A549 treated with AZD2906 at 1 μM for 4 hours (cell line): ENCODE measurements at places on chromosomes 4 and X. TPM values are rescaled to one million over a fixed set of nuclear protein-coding genes. Genes with fewer than 3 reads are reported as not detected.

The FGFR3 gene
- 1.2 to 2.7 TPM (median 2.1 TPM) in 5 replicates for total RNA-seq

The GRIA3 gene
- not detected in 5 replicates for total RNA-seq

The XG gene
- total RNA-seq: 0.02 to 0.09 TPM (median 0.06 TPM) in 4 of 5 replicates, not detected in the other

The AMOT gene
- 0.02 TPM in 4 of 5 replicates, not detected in the other for total RNA-seq

The ARX gene
- total RNA-seq: 0.25 to 0.74 TPM (median 0.69 TPM) in 5 replicates

The HSFX4 gene
- 0.11 to 0.17 TPM in 2 of 5 replicates, not detected in the others for total RNA-seq

The FAT4 gene
- total RNA-seq: 1.4 to 2.7 TPM (median 1.7 TPM) in 5 replicates

The TMEM144 gene
- total RNA-seq: 2.5 to 3.7 TPM (median 3.1 TPM) in 5 replicates

The TLL1 gene
- 0.12 to 0.38 TPM (median 0.15 TPM) in 5 replicates for total RNA-seq

The ARMCX1 gene
- total RNA-seq: 0.26 to 0.57 TPM (median 0.43 TPM) in 5 replicates

The EVC2 gene
- total RNA-seq: 1.7 to 1.9 TPM (median 1.8 TPM) in 5 replicates

The ZCCHC18 gene
- 0.02 to 0.24 TPM (median 0.09 TPM) in 4 of 5 replicates, not detected in the other for total RNA-seq

The SPP1 gene
- 138 to 201 TPM (median 160 TPM) in 5 replicates for total RNA-seq

The PTCHD1 gene
- total RNA-seq: not detected in 5 replicates

The LRIT3 gene
- total RNA-seq: 0.02 to 0.06 TPM (median 0.02 TPM) in 4 of 5 replicates, not detected in the other

The NAP1L3 gene
- 0.32 to 0.38 TPM (median 0.35 TPM) in 5 replicates for total RNA-seq

The SPIN2A gene
- total RNA-seq: 0.09 to 0.15 TPM (median 0.11 TPM) in 5 replicates

The NLRP2B gene
- total RNA-seq: not detected in 5 replicates

The APLN gene
- total RNA-seq: 0.58 to 1.00 TPM (median 0.77 TPM) in 5 replicates

The GPC3 gene
- 0.06 to 0.14 TPM in 2 of 5 replicates, not detected in the others for total RNA-seq

The DCAF12L2 gene
- total RNA-seq: 0.06 to 0.10 TPM (median 0.08 TPM) in 5 replicates

The MMGT1 gene
- total RNA-seq: 15.8 to 18.3 TPM (median 17.7 TPM) in 5 replicates

The NXF3 gene
- total RNA-seq: 0.03 to 0.06 TPM (median 0.03 TPM) in 3 of 5 replicates, not detected in the others

The IQSEC2 gene
- total RNA-seq: 30.8 to 45.6 TPM (median 40.8 TPM) in 5 replicates

The BEND4 gene
- 0.01 to 0.05 TPM (median 0.03 TPM) in 4 of 5 replicates, not detected in the other for total RNA-seq

The MAGEC3 gene
- not detected in 5 replicates for total RNA-seq

The TSPAN7 gene
- total RNA-seq: 2.0 to 3.0 TPM (median 2.7 TPM) in 5 replicates

The ADD1 gene
- total RNA-seq: 80.2 to 96.9 TPM (median 89.6 TPM) in 5 replicates

The TGIF2LX gene
- not detected in 5 replicates for total RNA-seq

The C4orf46 gene
- total RNA-seq: 6.9 to 8.7 TPM (median 7.7 TPM) in 5 replicates

The H2BW2 gene
- total RNA-seq: not detected in 5 replicates

The ITGB1BP2 gene
- total RNA-seq: 0.29 to 0.78 TPM (median 0.64 TPM) in 5 replicates

The BEX5 gene
- not detected in 5 replicates for total RNA-seq

The CFAP47 gene
- not detected in 5 replicates for total RNA-seq

The SCRG1 gene
- not detected in 5 replicates for total RNA-seq

The ESX1 gene
- total RNA-seq: 0.05 to 0.15 TPM (median 0.09 TPM) in 3 of 5 replicates, not detected in the others

The GABRQ gene
- 0.15 to 0.24 TPM (median 0.21 TPM) in 5 replicates for total RNA-seq

The SLC6A8 gene
- 11.5 to 14.1 TPM (median 13.2 TPM) in 5 replicates for total RNA-seq

The EFHC2 gene
- 0.17 to 0.30 TPM (median 0.24 TPM) in 5 replicates for total RNA-seq

The STK26 gene
- total RNA-seq: 8.2 to 11.8 TPM (median 8.9 TPM) in 5 replicates

The SSX1 gene
- total RNA-seq: 0.09 TPM in 1 of 5 replicates, not detected in the others

The LAP3 gene
- total RNA-seq: 32.2 to 47.0 TPM (median 33.0 TPM) in 5 replicates

The CTSO gene
- total RNA-seq: 0.90 to 0.99 TPM (median 0.95 TPM) in 5 replicates

The CSN1S1 gene
- total RNA-seq: not detected in 5 replicates

The MBNL3 gene
- 0.07 to 0.15 TPM in 2 of 5 replicates, not detected in the others for total RNA-seq

The GAGE13 gene
- not detected in 5 replicates for total RNA-seq

The ADGRG2 gene
- total RNA-seq: 10.4 to 12.0 TPM (median 11.1 TPM) in 5 replicates

The SOWAHD gene
- 0.06 to 0.18 TPM (median 0.13 TPM) in 4 of 5 replicates, not detected in the other for total RNA-seq

The GSX2 gene
- total RNA-seq: not detected in 5 replicates

The CT47B1 gene
- total RNA-seq: not detected in 5 replicates

The STOX2 gene
- 1.8 to 2.8 TPM (median 2.3 TPM) in 5 replicates for total RNA-seq

The PSAPL1 gene
- 0.28 to 0.39 TPM (median 0.33 TPM) in 5 replicates for total RNA-seq

The RNF175 gene
- total RNA-seq: 0.10 TPM in 1 of 5 replicates, not detected in the others

The NCAPG gene
- 22.0 to 30.0 TPM (median 24.4 TPM) in 5 replicates for total RNA-seq

The TBC1D9 gene
- 5.4 to 6.6 TPM (median 6.5 TPM) in 5 replicates for total RNA-seq

The ENPEP gene
- 0.02 to 0.16 TPM (median 0.10 TPM) in 5 replicates for total RNA-seq

The MAOA gene
- 0.51 to 1.2 TPM (median 0.81 TPM) in 5 replicates for total RNA-seq

The HCCS gene
- total RNA-seq: 53.8 to 60.6 TPM (median 55.0 TPM) in 5 replicates

The SAGE1 gene
- 0.02 to 0.03 TPM (median 0.03 TPM) in 4 of 5 replicates, not detected in the other for total RNA-seq

The TCEAL2 gene
- total RNA-seq: not detected in 5 replicates
